Cerebellar nuclear complex (tissue), 1 donor: ENCODE measurements at places on chromosomes 3 and 15.

DNA sequence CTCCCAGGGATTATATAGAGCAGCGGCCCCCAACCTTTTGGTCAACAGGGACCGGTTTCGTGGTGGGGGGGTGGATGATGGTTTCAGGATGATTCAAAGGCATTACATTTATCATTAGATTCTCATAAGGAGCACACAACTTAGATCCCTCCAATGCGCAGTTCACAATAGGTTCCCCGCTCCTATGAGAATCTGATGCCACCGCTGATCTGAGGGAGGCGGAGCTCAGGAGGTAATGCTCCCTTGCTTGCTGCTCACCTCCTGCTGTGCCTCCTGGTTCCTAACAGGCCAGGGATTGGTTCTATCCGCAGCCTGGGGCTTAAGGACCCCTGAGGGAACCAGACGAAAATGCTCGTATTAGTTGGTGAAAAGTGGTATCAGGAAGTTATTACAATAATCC, 1.3 kb upstream of the HACD2 start:
- DNase-seq: no peak

GRCh38 chr3:195268576-195269309, 2.2 kb downstream of the XXYLT1 start:
- DNase-seq: no peak

DNA sequence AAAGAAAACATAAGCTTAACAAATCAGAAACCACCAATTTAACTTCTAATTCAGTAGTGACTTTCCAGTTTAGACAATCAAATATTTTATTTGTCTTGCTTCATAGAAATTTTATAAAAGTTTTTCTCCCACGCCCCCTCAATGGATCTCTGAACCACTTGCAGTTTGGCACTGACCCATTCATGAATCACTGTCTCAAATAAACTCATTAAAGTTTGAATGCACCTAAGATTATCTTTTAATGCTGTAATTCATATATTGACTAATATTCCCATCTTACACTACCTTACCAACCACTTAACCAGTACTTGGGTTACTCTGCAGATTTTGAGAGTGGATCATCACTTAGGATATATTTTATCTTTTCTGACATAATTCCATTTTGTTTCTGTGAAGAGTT, 880.2 kb downstream of the OTOL1 start:
- no peak for DNase-seq

DNA sequence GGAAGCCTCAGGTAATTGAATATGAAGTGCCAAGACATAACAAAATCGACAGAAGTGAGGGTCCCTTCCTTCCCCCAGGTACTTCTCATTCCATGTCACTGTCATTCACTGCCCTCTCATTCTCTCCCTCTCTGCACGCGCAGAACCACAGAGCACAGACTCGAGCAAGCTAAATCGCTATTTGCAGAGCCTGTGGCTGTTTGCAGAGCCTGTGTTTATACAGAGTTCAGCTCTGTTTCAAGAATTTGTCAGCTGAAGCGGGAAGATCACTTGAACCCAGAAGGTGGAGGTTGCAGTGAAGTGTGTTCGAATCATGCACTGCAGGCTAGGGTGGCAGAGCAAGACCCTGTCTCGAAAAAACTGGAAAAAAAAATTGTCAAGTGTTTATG, 2.5 kb downstream of the VILL start:
- DNase-seq: no peak

- DNase-seq: no peak
Measured at GRCh38 chr3:179797192-179797591, 144.4 kb downstream of the USP13 start.

DNA sequence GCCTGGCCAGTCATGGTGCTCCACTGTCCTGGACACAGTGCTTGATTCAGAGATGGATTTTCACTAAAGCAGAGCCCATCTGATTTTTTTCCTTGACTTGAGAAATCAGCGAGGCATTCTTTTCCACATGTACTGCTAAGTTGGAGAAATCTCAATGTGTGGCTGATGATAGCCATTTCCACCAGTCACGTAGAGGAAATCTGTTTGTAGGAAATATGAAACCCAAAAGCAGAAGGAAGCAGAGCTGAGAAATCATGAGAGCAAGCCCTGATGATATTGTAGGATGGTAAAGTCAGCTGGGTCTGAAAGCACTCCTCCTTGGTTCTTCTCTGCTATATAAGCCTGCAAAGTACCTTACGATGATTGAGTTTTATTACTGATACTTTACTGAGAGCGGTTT, 1233.4 kb downstream of the ROBO2 start:
- DNase-seq: no peak

DNA sequence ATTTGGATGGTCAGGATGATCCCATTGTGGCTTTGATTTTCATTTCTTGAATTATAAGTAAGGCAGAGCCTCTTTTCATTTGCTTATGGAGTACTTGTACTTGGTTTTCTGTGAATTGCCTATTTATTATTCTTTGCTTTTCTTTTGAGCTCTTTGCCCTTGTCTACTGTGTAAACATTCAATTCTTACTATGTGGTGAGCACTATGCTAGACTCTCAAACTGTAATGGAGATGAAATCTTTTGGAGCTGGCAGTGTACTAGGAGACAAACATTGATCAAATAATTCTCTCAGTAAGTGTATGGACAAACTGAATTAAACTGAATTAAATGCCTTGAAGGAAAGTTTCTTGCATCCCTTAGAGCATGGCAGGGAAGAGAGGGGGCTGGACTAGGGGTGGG, 87.0 kb upstream of the NR2E3 start:
- DNase-seq: no peak

GRCh38 chr15:77706482-77707244, 74.0 kb upstream of the LINGO1 start:
- no peak for DNase-seq

DNA sequence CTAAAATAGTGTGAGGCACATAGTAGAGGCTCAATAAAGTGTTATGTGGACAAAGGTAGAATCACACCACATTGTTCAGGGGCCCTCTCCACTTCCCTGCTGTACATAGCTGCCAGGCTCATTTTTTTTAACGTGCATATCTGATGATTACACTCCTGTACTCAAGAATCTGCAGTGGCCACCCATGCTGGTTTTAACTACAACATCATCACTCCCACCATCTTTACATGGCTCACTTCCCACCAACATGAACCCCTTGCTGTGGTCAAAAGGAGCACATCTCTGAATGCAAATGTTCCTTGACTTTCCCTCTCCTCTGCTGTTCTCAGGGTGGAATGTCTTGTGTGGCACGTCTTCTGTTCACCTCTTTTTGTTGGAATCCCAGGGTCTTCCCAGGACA, 76.7 kb downstream of the FEM1B start:
- DNase-seq: no peak

DNA sequence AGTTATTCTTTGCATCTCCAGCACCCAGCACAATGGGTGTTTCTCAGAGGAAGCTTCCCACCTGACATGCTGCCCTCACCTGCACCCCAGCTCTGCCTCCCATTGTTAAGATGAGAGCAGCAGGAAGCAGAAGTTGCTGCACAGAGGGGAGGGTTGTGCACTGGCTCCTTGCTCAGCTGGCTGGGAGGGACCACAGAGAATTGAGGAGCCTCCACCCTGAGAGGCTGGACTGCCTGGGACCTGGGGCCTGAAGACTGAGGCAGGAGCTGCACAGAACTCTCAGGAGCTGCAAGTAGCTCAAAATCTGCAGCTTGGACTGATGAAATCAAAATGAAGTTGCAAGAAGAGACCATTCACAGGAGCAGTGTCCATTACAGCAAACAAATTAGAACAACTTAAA, 222.3 kb upstream of the LINGO1 start:
- DNase-seq: no peak

GRCh38 chr15:41798607-41799487, 24.6 kb downstream of the MAPKBP1 start:
- DNase-seq: no peak
